ENCODE measurements at places on chromosomes 3 and 15.

DNA sequence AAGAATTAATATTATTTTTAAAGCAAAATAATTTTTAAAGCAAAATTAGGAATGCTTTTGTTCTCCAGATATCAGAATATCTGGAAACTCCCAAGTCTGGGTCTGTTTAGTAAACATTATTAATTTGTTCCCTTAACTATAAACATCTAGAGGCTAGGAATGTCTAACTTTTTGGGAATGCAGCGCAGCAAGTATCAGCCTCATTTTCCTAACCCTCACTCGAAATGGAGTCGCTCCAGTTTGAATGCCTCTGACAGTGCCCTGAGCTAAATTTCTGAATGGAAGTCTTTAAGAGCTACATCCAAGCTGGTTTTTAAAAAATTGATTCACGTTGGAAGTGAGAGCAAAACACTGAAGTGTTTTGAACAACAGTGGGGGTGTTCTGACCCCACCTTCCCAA, 74.4 kb upstream of the WNT7A start:
- no peak for DNase-seq

GRCh38 chr15:69762373-69763148, 309.9 kb downstream of the RPLP1 start:
- peak; percentile 4 for DNase-seq

GRCh38 chr15:78052001-78052401, 25.5 kb downstream of the TBC1D2B start:
- peak; percentile 62 for DNase-seq

DNA sequence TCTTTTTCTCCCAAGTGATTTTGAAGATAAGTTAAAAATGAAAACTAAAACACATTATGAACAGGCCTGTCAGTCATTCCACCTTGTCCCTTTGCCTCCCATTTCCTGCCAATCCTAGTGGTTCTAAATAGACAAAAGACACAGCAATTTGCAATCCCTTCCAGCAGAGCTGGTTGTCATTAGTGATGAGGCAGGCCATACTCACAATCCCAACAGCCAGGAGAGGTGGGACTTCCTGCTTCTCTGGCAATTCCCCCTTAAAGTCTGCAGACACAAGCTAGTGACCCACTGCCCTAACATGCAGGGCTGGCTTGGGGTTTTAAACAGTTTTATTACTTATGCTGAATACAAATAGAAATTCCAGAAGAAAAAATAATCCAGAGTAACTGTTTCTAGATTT, 38.4 kb upstream of the RBP1 start:
- no peak for DNase-seq

DNA sequence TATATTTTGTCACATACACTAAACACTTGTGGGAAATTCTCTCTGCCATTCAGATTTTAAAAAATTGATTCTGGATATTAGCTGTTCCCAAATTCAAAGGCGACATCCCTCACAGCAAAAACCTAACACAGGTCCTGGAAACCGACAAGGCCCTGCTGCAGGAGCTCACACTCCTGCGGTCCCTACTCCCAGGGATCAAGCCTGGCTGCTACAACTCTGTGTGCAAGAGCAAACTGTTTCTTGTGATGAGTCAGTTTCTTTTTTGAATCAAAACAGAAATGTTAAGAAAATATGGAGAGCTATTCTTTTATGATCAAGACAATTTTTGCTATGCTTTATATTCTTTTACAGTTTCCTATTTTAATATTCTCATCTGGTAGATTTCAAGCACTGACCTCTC, 51.0 kb upstream of the TJP1 start:
- DNase-seq: no peak

DNA sequence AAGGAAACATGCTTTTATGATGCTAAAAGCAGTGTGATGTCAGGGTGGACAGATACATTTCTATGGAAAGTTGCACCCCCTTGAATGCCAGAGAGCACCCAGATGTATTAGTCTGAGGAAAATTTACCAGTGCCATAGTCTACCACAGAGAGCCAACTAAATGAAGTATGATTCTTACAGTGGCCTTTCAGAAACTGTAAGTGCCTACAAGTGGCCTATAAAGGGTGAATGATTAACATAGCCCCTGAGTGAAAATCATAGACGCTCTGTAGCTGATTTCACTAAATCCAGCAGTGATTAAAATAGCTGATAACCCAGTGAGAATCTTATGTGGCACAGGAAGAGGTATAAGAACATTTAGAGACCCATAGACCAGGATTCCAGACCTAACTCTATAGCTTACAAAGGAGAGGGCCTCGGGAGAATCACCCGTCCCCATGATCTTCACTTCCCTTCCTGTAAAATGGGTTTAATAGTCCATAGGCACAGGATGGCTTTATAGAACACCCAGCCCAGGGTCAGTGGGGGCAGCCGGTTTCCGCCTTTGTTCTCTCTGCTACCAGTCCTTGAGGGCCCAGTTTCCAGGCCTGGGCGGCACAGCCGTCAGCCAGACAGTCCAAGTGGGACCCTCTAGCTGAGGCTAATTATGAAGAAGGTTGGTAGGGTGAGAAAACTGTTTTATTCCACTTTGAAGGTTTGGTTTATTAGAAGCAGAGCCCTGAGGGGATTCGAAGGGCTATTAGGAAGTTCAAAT, 35.5 kb upstream of the CACNA2D3 start:
- no peak for DNase-seq

- no peak for DNase-seq
Observed at GRCh38 chr3:142934128-142934886, 29.2 kb downstream of the PAQR9 start.

- DNase-seq: no peak
Observed at GRCh38 chr15:27412415-27412814, 441.4 kb downstream of the GABRG3 start.

DNA sequence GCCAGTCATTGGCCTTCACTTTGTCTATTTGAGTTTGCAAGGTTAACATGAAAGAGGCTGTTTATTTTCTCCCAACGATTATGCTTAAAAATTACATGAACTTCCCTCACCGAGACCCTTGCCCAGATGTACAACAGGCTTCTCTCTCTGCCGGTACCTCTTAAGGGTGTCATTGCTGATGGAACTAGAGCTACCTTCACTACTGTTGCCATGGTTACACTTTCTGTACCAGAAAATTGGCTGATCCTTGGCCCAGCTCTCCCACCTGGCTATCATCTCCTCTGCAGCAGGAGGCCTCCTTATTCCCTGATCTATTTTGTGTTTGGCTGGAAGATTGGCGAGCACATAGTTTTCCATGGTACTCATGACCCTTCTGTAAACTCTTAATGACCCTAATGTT, 24.0 kb upstream of the LIPC start:
- no peak for DNase-seq

DNA sequence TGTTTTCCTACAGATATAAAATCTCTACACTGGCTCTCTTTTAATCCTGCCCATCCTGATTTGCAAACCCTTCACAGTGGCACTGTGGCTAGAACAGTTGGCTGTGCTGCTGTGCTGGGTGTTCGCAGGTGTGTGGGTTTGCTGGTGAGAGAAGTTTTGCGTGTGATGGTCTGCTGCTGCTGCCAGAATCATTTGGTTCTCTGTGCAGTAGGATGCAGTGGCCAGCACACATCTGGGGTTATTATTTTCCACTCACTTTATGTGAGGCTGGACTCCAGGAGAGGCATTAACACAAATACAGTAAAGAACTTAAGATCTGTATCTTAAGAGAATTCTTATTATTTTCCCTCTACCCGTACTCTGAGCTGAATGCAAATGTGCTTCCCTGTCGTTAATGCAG, 16.0 kb upstream of the PSMD6 start:
- no peak for DNase-seq

DNA sequence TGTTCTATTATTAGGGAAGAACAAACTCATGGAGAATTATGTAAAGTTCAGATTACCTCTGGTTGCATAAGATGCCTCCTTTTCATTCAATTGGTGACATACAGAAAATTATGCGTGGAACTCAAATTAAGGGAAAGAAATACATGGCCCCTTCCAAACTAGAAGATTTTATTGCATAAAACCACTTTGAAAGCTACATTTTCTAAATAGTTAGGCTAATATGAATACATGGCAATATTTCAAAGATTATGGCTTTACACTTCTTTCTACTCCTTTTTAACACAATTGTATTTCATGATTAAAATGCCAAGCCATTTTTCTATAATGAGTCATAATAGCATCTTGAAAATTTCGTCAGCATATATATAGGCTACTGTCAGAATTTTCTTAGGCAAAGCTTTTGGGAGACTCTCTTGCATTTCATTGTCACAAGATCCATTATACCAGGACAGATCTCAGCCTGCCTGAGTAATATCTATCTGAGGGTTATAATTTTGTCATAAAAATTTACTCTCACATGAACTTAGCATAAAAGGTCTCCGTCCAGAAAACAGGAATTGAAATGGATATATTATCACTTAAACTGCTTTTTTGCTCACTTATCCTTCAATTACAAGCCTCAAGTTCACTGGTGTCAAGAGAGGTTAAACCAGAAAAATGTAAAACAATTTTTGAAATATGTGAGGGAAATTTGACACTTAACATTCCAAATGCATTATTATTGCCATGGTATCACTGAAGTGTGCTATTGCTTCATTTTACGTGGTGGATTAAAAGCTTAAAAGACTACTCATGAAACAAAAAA, 37.1 kb downstream of the CPA3 start:
- no peak for DNase-seq

GRCh38 chr3:134315286-134316106, 58.8 kb downstream of the AMOTL2 start:
- no peak for DNase-seq

DNA sequence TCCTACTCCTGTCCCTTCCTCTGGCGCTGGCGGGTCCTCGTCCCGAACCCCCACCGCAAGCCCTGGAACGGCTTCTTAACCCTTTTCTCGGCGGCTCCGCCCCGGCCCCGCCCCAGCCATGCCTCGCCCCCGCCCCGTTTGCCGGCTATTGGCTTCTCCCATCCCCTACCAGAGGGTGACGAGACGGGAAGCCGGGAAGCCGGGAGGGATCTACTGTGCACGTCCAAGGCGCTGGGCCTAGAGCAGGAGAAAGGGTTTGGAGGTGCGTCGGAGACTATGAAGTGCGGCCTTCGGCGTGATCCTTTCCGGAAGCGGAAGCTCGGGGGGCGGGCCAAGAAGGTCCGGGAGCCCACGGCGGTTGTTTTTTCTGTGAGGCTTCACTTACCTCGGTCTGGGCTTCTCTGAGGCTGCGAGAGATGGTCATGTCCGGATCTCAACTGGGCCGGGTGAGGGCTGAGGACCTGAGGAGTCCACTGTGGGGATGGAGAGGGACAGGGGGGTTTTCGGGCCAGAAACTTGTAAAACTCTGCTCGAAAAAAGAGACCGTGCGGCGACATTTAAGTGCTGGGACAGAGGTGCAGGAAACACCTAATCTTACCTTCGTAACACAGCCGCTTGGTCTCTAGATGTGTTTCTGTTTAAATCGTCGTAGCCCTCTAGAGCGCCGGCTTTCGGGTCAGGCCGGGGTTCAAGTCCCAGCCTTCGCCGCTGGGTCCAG, 21.4 kb downstream of the ROPN1B start:
- DNase-seq: peak; percentile 23

- DNase-seq: no peak
Observed at GRCh38 chr3:96958856-96959255, 144.5 kb downstream of the EPHA6 start.

DNA sequence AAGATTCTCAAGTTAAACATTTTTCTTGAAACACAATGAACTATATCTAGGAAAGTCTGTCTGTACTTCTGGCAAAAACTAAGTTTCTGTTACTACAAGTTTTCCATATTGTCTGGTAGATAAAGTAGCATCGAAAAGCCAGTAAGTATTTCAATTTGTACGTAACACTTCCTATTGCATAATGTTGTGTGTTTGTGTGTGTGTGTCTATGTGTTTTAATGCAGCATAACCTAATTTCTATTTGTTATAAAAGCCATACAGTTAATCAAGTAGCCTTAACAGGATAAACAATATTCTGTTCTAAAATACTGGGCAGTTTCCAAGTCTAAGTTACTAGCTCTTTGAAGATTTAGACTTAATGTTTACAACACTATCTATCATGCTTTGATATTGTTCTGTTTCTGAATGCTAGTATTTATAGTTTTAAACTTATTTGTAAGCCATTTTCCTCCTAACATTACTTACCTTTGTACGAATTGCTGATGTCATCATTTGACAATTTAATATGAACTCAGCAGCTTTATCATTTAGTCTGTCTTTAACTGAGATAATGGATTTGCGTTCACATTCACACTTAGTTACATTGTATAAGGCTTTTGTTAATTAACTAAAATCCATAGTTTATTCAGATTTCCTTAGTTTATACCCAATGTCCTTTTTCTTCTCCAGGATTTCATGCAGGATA, 163.9 kb downstream of the CBLB start:
- DNase-seq: no peak

DNA sequence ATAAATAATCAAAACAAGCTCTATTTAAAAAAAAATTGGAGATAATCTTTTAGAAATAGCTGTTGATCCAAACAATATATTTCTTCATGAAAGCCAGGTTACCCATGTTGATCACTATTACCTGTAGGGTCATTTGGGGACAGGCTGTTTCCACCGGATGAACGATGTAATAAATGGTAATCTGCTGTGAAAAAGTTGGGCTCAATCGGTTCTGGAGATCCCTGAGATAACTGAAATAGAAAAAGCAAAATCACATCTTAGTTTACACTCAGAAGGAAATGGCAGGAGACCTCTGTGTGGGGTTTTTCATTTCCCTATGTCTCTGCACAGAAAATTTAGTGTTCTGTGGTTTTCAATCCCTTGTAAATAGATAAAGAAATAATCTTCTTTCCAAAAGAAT, 249.5 kb downstream of the NEK10 start:
- DNase-seq: no peak

DNA sequence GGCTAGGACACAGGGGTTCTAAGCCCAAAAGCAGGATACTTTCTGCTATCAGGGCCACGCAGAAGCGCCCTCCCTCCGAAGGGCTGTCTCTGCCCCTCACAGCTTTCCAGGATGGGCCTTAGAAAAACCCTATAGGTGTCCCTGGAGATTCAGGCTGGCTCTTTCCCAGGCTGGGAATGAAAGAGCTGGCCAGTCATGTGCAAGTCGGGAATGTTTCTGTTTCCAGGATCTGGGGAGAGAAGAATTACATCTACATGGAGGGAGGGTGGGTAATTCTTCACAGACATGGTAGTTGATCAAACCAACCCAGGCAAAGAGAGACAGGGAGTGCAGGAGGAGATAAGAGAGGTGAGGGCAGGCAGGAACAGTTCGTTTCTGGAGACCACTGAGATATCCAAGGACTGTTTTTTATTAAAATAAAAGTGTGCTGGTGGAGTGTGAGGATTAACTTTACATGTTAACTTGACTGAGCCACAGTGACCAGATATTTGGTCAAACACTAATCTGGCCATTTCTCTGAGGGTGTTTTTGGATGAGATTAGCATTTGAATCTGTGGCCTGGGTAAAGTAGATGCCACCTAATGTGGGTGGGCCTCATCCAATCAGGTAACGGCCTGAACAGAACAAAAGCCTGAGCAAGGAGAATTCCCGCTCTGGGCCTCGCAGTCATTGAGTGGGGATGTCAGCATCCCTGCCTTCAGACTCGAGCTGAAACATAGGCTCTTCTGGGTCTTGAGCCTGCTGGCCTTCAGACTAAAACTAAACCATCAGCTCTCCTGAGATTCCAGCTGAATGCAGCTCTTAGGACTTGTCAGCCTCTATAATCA, 15.3 kb downstream of the NUP210 start:
- DNase-seq: no peak
